IPS-NIHi11 (cell line): ENCODE measurements at places on chromosomes 12 and 14.

DNA sequence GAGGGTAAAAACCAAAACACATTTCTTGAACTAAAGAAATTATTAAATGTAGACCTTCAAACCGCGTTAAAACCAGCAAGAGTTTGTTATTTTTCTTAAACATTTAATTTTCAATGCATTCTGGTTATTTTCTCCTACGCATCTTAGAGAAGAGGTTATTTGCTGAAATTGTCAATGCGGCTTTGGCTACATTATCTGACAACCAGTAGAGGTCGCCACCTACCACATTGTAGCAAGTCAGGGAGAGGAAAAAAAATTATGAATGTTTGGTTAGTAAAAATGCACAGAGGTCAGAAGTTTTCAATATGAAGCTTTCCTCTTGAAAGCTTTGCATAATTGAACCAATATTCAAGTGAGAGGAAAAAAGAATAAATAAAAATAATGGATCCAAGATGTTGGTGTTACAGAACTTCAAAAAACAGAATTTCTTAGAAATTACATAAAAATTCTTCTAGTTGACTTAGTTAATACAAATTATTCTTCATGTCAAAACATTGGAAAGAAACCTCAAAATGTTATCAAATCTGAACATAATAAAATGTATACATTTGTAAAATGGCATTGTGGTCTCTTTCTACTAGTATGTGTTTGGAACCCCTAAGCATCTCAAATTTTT is 159.4 kb upstream of the TMTC2 start:
- peak; percentile 37 for DNase-seq

- no peak for DNase-seq
Observed at GRCh38 chr14:22210026-22210425, 379.0 kb downstream of the DAD1 start.

GRCh38 chr12:24838531-24838950 is 110.4 kb downstream of the BCAT1 start:
- no peak for DNase-seq

GRCh38 chr12:116592731-116593130 is 33.5 kb downstream of the MAP1LC3B2 start:
- DNase-seq = no peak

DNA sequence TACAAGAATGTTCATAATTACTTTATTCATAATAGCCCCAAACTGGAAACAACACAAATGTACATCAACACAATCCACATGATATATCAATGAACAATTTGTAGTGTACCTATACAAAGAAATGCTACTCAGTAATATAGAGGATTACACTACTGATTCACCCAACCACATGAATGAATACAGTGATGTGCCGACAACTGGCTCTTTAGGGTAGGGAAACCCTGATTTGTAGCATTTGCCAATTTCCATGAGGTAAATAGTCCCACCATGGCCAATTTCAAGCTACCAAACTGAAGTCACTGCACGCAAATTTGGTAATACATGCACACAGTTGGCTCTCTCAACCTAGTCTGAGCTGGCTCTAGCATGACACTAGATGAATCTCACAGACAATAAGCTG is 190.4 kb upstream of the KRR1 start:
- DNase-seq = no peak

GRCh38 chr14:54653712-54654469 is 87.0 kb downstream of the SAMD4A start:
- peak; percentile 50 for DNase-seq

- peak; percentile 29 for DNase-seq
Observed at GRCh38 chr12:98653866-98654493, 8.9 kb downstream of the APAF1 start.

GRCh38 chr12:4881266-4882064 is 28.2 kb upstream of the KCNA1 start:
- DNase-seq = no peak

GRCh38 chr12:39440781-39441180 is 2.1 kb downstream of the KIF21A start:
- no peak for DNase-seq

DNA sequence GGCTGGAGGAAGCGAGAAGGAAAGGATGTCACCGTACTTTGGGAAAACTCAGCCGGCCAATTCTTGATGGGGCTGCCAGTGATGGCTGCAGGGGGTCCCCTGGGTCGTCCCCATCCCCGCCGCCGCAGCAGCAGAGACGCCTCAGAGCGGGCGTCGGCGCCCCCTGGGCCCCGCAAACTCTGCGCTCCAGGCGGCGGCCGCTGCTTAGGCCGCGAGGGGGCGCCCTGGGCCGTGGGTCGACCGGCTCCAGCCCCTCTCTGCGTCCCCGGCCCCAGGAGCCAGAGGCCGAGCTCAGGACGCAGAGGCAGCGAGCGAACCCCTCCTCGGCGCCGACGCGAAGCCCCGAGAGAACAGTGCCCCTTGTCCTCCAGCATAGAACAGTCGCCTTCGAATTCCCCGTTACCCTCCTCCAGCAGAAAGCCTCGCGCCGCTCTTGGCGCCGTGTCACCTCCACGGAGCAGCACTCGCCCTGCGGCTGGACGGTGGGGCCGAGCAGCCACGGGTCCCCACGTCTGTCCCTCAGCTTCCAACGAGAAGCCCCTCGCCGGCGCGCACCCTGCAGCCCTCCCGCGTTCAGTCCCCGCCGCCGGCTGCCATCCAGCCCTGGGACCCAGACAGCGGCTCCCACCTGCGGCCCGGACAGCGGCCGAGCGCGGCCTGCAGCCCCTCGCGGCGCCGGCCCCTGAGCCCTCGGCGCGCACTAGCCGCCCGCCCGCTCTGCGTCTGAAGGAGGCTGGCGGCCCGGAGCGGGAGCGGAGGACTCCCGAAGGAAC is 106.6 kb downstream of the PRICKLE1 start:
- peak; percentile 87 for DNase-seq

DNA sequence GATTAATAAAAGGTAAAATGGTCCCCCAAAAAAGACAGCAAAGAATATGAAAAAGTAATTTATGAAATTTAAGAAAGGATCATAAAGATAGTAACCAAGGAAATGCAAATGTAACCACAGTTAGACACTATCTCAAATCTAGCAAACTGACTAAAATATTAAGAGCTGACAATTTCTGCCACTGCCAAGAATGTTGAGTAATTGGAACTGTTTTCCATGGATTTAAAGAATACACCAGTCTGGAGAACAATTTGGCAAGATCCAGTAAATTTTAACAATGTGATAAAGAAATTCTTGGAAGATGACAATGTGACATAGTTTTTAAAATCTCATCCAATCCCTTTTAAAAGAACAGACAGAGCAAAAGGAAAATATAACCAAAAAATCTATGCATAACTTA is 798.0 kb upstream of the MGAT4C start:
- DNase-seq = no peak

DNA sequence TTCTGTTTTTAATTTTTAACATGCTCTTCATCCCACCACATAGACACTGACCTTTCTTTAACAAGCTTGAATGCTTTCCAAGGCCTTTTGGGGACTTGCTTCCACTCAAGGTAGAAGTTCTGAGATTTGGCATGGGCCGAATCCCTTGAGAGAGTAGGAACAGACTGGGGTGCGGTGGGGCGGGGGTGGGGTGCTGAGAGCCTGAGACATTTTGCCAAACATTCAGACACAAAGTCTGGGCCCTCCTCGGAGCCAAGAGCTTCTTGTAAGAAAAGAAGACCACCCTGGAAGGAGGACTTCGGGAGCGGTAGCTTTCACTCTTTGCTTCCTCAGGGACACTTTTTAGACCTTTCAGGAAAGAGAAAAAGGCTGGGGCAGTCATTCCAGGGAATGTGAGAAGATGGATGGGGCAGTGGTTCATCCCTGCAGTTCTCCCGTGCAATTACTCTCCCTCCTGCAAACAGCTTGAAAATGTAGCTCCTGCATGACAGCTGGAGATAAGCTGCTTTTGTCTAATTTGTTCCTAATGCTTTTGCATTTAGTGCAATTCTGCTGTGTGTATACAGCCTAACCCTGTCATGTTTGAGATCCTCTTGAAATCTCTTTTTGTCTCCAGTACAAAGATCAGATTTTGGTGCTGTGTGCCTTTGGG is 16.3 kb upstream of the MYO1H start:
- no peak for DNase-seq

DNA sequence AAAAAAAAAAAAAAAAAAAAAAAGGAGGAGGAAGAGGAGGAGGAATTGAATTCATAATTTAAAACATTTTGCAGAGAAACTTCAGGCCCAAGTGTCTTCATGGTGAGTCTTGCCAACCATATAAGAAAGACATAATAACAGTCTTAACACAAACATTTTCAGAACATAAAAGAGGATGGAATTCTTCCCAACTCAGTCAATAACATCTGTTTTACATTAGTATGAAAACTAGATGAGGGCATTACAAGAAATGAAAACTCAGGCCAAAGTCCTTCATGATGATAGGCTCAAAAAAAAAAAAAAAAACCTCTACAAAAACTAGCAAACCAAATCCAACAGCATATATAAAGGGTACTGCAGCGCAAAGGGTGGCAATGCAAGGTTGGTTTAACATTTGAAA is 151.6 kb downstream of the FOXA1 start:
- DNase-seq = no peak

DNA sequence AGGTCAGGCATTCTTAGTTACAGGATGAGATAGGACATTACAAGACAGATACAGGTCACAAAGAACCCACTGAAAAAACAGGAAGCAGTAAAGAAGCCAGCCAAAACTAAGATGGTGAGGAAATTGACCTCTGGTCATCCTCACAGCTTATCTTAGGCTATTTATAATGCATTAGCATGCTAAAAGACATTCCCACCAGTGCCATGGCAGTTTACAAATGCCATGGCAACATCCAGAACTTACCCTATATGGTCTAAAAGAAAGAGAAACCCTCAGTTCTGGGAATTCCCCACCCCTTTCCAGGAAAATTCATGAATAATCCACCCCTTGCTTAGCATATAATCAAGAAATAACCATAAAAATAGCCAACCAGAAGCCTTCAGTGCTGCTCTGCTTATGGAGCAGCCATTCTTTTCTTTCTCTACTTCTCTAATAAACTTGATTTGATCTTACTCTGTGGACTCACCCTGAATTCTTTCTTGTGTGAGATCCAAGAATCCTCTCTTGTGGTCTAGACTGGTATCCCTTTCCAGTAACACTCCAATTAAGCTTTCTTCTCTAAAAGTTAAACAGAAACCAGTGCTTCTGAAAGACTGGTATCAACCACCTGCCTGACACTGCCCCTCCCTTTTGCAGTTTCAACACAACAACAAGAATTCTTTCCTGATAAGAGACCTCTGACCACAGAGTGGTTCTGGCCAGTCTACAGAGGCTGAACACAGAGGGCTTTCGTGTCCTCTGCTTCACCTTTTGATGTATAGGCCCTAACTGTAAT is 86.9 kb downstream of the BCAT1 start:
- no peak for DNase-seq

DNA sequence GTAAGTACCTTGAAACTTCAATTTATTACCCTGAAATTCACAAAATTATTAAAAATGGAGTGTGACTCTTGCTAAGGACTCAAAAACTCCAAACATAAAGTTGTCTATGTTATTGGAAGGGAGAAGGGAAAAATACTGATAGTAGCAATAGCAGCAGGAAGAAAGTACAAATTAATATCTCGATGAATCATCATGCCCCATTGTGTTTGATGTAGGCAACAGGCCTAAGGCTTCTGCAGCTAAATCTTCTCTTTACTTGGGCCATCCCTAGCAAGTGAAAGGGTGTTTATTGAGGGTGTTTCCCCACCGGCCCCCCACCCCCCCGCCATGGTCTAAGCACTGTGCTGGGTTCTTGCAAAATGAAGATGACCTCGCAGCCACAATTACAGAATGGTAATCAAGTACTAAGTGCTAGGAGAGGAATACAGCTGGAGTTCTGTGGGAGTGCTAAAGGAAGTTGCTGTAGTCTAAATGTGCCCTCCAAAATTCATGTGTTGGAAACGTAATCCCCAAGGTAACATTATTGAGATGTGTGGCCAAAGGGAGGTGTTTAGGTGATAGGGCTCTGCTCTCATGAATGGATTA is 76.5 kb downstream of the SNAPC1 start:
- DNase-seq = no peak

- DNase-seq = no peak
Observed at GRCh38 chr12:1799882-1800400, 20.4 kb upstream of the LRTM2 start.

DNA sequence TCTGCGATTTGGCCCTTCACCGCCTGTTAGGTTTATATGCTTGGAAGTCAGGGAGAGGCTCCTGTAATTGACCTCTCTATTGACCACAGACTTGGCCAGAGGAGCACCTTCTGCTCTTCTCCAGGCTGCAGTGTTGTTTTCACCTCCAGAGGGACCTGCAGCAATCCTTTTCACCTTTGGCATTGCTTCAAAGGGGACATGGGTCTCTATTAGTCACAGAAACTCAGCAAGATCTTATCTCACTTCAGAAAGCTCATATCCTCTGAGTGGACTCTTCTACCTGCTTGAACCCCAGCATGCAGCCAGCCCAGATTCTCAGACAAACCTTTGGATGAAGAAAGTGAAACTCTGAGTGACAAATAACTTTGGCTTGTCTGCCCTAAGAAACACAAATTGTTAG is 339.3 kb downstream of the NRXN3 start:
- DNase-seq = no peak

DNA sequence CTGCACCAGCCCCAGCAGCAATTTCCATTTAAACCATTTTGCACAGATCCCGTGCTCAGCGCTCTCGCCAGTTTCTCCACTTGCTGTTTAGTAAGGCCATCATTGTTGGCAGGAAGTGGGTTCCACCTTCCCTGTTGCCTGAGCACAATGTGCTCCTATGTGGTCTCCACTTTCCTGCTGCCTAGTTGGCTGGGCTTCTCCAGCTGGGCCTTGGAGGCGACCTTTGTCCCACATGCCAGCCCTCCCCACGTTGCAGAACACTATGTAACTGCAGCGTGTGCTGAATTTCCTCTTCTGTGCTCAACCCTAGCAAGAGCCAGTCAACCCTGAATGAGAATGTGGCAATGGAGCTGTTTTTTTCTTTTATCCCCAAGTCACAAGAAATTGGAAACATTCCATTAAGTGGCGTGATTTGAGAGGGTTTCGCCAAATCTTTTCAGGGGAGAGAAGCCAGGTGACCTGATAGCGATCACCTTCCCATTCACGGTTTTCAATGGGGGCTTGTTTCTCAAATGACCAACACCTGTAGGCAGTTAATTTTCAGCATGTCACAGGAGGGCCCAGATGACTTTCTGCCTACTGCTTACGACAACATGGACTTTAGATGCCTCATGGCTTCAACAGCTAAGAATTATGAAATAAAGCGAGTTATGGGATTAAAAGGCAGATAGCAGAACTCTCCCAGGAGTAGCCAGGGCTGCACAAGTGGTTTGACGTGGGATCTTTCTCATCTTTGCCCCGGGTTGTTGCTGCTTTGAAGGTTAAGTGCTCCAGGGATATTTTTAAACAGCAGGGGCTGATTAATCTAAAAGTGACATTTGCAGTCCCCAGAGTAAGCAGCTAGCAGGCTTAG is at the start of gene ACACB:
ACACB (plus strand) TSS at position 830 of the 853 bp plus-strand sequence. CDS start 22,819 bp downstream, outside the sequence.
- no peak for DNase-seq

- DNase-seq = peak; percentile 48
Observed at GRCh38 chr12:116855744-116856470, 25.3 kb downstream of the HRK start.

DNA sequence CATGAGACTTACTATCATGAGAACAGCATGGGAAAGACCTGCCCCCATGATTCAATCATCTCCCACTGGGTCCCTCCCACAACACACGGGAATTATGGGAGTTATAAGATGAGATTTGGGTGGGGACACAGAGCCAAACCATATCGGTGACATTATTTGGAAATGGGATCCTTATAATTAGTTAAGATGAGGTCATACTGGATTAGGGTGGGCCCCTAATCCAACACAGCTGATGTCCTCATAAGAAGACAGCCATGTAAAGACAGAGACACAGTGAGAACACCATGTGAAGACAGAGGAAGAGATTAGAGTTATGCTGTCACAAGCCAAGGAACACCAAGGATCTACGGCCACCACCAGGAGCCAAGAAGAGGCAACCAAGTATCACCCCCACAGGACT is 161.7 kb downstream of the SPTSSA start:
- no peak for DNase-seq
